Activated CD8-positive, alpha-beta memory T cell treated with anti-CD3 and anti-CD28 coated beads, Interleukin-2, amount 50 U/mL, for 4 hours (primary cell): ENCODE measurements at places on chromosomes 13 and 19.
A peak's percentile ranks its signal among the peaks of the same experiment; 100 is the strongest.

DNA sequence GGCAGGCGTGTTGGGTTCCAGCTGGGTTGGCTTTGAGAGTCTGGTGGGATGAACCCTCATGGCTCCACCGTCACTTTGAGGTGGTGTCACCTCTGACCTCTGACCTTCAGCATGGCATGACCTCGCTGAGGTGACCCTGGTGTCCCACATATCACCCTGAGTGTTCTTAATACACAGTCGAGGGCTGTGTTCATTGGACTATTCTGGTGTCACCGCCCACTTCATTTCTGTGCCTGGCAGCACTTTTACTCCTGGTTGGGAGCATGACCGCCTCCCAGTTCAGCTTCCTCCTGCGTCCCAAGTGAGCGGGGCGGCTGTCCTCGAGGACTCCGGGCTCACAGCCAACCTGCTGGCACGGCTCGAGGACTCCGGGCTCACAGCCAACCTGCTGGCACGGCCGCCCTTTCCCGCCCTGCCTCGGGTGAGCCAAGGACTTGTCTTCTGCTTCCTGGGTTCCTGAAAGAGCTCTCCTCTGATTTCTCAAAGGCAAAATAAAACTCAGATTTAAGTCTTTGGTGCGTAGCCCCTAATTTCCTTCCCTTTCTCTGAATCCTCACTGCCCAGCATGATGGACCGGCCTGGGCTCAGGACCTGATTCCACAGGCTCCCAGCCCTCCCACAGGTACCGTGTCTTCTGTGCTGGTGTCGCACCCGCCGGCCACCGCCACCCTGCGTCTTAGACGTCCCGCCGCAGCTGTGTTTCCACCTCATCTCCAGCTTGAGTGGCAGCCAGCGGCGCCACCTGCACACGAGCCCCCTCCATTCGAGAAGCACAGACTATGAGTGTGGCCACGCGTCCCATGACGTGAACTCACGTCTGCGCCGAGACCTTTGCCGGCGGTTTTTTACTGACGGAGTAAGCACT lies 10.4 kb downstream of the ATP4B start:
- no peak for DNase-seq

GRCh38 chr19:6551607-6552450 lies 21.0 kb downstream of the TNFSF9 start:
- DNase-seq: peak; percentile 60

DNA sequence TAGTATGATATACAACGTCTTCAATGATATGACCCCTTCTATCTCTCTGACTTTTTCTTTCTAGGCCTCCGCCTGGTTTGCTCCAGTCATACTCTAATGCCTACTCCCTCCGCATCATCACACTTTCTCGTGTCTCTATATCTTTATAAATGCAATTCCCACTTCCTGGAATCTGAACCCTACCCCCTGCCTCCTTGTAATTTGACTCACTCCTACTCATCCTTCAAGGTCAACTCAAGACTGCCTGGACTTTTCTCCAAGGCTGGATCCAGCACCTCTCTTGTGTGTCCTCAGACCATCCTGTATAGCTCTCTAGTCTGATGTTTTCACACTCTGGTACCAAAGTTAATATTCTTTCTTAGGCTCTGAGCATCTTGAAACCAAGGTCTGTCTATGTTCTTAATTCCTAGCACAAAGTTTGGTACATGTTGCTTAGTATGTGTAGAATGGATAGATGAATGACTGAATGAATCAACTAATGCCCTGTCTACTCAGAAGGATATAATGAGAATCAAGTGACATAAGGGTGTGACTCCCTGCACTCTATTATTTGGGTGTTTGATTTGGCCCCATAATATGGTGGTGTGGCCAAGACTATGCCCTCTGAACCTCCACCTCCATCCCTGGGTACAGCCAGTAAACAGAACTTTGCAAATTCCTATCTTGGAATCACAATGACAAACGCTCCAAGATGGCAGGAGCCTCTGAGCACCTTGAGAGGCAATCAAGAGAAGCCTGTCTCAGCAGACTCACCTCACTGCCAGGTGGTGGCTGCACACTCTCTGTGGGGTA lies 74.3 kb upstream of the SERP2 start:
- DNase-seq: no peak

GRCh38 chr19:44517146-44517545 lies 12.3 kb downstream of the CEACAM20 start:
- no peak for DNase-seq

DNA sequence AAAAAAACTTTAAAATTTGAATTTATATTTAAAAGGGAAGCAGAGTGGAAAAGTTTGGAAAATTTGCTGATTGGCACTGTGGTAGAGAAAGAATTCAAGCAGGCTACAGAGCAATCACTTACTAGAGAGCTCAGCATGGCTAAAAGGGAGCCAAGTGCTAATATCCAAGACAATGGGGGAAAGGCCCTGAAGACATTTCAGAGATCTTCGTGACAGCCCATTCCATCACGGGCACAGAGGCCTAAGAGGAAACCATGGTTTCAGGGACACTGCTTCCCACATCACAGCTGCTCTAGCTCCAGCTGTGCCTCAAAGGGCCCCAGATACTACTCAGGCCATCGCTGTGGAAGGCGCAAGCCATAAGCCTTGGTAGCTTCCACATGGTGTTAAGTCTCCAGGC lies 73.7 kb downstream of the SGCG start:
- no peak for DNase-seq
